ENCODE measurements at places on chromosomes 2 and 18.

DNA sequence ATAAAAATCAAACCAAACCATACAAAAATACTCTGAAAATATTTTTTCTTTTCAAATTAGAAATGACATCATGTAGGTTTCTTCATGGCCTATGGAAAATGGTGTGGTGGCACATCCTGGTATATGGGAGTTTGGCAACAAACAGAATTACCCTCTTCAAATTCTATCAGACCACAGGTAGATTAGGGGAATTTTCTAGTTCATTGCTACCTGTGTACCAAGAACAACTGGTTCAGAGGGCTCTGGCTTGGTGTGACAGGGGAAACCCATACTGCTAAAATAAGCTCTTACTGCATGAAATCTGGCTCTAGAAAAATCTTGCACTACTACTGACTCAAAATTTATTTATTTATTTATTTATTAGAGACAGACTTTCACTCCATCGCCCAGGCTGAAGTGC is 63.4 kb upstream of the PELI1 start:
- peak; percentile 43 for DNase-seq

GRCh38 chr18:45413180-45413836 is 202.0 kb upstream of the SLC14A2 start:
- no peak for DNase-seq

GRCh38 chr2:49928551-49928950 is 774.2 kb upstream of the FSHR start:
- DNase-seq, result no peak

GRCh38 chr2:75276093-75277029 is 77.0 kb upstream of the TACR1 start:
- DNase-seq, result no peak

DNA sequence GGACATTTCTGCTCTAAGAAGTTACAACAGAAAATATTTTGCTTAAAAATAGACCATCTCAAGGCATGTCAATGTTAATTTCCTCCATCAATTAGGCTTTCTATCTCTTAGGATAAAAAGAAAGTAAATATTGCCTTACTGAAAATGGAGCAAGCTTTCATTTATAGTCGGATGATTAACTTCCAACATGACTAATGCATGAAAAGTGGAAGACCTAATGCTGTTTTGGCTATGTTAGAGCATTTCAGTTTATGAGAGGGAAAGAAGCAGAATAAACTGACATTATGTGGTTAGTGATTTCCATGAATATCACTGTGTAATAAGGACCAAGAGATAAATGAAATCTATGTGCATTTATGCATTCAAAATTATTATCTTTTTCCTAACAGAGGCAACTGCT is 475.2 kb upstream of the UBE2E3 start:
- no peak for DNase-seq

- no peak for DNase-seq
These were observed 93.7 kb downstream of the KCTD1 start for GRCh38 chr18:26454616-26455015.

GRCh38 chr18:3824101-3824500 is 374.1 kb downstream of the TGIF1 start:
- DNase-seq, result no peak

GRCh38 chr18:45328296-45328695 is 287.0 kb upstream of the SLC14A2 start:
- DNase-seq, result no peak

- peak; percentile 25 for DNase-seq
These were observed 11.1 kb downstream of the CFAP36 start for GRCh38 chr2:55530539-55531081.

DNA sequence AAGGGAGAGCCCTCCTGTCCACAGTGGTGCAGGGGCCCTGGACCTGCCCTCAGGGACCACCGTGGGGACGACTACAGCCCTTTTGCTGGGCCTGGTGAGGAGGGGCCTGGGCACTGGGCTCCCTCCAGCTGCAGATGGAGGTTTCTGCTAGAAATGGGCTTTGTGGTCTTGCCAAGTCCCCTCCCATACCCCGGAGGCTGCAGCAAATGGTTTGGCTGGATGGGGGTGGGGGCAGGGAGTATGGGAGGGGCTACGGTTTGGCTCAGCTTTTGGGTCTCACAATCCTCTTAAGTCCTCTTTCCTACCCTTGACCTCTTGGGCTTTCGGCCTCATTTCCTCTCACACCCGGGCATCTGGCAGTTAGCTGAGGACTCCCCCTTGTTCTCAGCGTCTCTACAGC is 21.7 kb downstream of the TET3 start:
- no peak for DNase-seq

Measured in CD4-positive, alpha-beta T cell treated with Interleukin-1 beta for 1 hour (primary cell).